ENCODE measurements at places on chromosomes 2 and 18.
A peak's percentile ranks its signal among the peaks of the same experiment; 100 is the strongest.

DNA sequence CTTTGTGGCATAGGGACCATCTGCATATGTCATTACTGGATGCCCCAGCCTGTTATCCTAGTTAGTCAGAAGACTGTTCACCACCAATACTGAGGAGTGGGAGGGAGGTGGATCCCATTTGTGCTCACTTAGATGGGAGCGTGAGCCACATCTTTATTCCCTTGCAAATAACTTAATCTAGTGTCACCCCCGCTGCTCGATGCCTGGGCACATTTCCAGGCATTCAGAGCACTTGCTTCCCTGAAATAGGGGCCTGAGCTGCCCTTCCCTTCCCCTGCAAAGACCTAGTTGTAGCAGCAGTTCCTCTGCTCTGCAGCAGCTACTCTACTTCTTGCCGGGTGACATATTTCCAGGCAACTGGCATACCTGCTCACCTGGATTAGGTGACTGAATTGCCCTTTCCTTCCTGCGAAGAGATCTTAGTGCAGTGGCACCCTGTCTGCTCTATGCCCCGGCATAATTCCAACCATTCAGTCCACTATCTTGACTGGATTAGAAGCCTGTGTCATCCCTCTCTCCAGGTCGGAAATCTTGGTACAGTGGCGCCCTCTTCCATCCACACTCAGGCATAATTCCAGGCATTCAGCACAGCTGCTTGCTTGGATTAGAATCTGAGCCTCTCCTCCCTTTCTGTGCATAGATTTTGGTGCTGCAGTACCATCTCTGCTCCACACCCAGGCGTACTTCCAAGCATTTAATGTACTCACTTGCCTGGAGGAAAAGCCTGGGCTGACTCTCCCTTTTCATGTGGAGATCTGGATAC lies 1389.1 kb upstream of the TMEFF2 start:
- DNase-seq: no peak

GRCh38 chr2:85939131-85939530 lies 50.3 kb upstream of the ST3GAL5 start:
- no peak for DNase-seq

- no peak for DNase-seq
Observed at GRCh38 chr2:223549215-223549614, 52.9 kb downstream of the SCG2 start.

DNA sequence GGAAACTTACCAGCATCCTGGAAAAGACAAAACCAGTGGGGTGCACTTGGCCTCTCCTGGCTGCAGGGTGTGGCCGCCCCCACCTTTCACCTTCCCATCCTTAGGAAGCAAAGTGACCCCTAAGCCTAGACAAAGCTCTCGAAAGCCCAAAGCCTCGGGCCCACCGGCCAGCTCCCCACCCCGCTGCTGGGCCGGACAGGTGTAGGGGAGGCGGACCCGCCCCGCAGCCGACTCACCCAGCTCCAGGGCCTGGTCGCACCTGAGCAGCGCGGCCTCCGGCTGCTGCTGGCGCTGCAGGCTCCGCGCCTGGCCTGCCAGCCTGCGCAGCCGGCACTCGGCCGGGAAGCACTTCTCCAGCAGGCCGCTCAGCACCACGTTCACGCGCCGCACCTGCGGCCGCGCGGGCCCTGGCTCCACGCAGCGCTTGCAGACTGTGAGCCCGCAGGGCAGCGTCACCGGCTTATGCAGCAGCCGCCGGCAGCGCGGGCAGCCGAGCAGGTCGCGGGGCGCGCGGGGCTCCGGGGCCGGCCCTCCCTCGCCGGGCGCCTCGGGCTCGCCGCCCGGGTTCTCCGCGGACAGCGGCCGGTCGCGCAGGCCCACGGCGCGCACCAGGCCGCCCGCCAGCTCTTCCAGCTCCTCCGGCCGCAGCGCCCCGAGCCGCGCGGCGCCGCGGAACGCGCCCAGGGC lies 979 bp downstream of the LONRF2 start:
- peak; percentile 15 for DNase-seq

DNA sequence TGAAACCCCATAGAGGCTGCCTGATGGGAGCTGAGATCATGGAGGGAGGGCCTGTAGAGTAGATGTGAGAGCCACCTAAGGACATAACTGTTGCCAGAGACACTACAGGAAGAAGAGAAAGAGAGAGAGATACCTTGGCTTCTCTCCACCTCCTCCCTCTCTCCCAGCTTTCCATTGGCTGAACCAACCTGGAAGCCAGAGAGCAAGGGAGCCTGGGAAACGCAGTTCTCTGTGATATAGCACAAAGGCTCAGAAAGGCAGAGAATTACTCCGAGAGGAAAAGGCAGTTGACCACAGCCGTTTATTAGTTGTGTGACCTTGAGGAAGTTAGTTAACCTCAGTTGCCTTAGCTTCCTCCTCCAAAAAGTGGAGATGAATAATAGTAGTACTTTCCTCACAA lies 37.7 kb upstream of the MAT2A start:
- DNase-seq: no peak

DNA sequence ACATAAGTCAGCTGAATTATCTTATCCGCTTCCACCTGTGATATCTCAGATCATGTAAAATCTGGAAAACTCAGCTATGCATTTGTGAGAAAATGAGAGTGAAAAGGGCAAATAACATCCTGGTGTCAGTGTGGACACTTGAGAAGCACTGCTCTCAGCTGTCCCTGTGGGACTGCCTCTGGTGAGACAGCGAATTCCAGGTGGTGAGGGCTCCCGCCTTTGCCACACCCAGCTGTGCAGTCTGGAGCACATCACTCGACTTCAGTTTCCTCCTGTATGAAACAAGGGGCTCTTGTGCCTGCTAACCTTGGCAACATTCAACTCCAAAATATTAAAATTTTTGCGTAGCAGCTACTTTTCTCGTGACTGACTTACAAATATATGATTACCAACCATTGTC lies 194.9 kb upstream of the BOD1L2 start:
- no peak for DNase-seq

- no peak for DNase-seq
Observed at GRCh38 chr2:58347810-58348209, 106.7 kb upstream of the FANCL start.

GRCh38 chr2:179804206-179804605 lies 57.2 kb downstream of the ZNF385B start:
- no peak for DNase-seq

DNA sequence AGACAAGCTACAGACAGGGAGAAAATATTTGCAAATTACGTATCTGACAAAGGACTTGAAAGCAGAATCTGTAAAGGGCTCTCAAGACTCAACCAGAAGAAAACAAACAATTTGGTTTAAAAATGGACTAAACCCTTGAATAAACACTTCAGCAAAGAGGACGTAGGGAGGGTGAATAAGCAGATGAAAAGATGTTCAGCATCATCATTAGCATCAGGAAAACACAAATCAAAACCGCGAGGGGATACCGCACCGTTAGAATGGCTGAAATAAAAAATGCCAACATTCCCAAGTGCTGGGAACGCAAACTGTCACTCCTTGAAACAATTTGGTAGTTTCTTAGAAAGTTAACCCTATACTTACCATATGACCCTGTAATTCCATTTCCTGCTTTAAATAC lies 136.7 kb downstream of the MBP start:
- no peak for DNase-seq

DNA sequence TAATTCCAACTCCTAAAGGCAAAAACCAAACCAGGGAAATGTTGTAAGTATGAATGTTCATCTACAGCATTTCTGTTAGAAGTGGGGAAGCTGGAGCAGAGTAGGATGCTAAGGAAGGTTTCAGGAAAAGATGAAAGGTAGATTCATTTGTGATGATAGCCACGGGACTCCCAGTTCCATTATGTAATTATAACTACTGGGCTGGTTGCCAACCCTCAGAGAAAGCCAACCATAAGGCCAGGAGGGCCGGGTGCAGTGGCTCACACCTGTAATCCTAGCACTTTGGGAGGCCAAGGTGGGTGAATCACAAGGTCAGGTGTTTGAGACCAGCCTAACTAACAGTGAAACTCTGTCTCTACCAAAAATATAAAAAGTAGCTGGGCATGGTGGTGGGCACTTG lies 288.9 kb upstream of the ETAA1 start:
- no peak for DNase-seq

GRCh38 chr2:85976106-85976920 lies 87.5 kb upstream of the ST3GAL5 start:
- peak; percentile 73 for DNase-seq

DNA sequence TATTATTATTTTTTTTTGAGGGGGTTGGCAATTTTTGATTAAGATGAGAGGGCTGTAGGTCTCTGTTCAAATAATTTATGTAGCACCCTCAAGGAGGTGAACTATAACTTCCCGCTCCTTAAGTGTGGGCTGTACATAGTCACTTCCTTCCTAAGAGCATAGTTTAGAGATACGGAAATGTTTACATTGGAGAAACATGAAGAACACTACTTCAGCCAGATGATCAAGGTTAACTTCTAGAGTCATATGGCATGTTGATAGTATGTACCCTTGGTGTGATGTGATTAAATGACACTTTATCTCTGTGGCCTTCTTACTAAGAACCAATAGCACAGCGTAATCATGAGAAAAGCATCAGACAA lies 93.7 kb downstream of the MIB1 start:
- DNase-seq: no peak

DNA sequence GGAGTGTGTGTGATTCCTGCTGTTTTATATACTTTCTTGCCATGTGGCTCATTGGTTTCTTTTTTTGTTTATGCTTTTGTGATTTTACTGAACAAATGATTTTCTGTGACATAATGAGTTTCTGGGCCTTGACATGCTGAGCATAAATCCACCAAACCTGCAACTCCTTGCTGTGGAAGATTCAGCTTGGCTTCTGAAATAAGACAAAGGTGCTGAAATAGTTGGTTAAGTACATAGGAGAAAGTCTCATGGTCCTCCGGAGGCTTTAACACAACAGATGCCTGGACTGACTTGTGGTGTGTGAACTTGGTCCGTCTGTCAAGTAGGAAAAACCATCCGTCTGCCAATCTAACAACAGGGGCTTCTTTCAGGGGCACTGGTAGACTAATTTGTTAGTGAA lies 315.3 kb upstream of the CXCR4 start:
- DNase-seq: no peak

DNA sequence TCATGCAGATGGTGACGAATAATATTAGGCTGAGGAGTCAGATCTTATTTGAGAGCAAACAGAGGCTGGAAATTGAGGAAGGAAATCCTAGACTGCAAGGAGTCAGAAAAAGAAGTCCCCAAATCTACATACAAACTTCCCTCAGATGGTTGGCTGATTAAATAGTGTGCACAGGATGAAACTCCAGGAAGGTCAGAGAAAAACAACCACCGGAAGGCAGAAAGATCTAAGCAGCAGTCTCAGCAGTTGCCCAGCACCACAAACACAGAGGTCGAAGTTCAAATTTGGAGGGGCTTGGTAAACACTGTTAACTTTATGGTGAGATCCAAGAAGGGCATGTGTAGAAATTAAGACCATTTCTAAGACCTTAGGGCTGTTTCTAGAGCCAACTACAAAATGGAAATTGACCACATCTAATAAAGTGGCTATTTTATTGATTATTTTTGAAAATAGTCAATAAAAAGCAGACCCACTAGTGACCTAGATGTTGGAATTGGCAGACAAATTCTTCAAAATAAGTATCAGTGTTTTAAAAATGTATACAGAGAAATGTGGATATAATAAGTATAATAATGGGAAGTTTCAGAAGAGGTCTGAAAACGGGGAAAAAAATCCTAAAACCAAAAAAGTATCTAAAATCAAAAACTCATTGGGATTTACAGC lies 134.8 kb downstream of the GALNT1 start:
- no peak for DNase-seq

DNA sequence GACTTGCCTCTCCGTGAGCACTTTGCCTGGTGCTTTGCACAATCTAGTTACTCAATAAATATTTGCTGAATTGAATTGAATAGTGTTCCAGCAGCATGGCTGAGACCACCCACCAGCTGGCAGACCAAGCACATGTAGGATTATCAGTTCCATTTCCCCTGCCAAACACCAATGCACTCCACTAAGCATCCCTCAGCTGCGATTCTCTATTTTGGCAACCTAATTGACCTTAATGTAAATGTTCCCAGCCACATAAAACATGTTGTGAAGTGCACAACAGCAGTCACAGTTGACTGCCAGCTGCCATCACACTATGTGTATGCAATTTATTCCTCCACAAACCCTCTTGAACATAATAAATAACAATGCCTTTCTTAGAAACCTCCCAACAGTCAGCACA lies 1879.4 kb upstream of the PIK3C3 start:
- DNase-seq: no peak

GRCh38 chr18:76463872-76464271 lies 31.2 kb downstream of the ZNF516 start:
- DNase-seq: no peak

GRCh38 chr18:23532848-23533247 lies 29.5 kb downstream of the RMC1 start:
- DNase-seq: peak; percentile 20

GRCh38 chr2:238475566-238475965 lies 48.8 kb downstream of the ASB1 start:
- no peak for DNase-seq

DNA sequence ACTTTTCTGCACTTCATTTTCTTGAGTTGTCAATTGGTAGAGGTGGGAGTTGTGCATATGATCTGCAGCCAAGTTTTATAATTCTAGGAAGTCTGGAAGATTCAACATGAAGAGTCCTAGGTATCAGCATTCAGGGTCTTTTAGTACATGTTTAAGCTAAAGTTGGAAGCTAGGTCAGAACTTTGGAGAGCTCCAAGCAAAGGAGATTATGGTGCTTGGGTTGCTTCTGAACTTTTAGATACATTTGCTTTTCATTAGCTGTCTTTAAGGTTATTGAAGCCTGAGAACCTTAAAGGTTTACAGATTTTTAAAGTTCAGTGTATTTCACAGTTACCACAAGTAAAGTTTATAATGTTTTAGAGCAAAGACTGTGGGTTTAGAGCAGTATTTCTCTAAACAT lies 85.5 kb downstream of the EPC2 start:
- no peak for DNase-seq

GRCh38 chr18:12516049-12516630 lies 108.4 kb downstream of the PRELID3A start:
- no peak for DNase-seq

DNA sequence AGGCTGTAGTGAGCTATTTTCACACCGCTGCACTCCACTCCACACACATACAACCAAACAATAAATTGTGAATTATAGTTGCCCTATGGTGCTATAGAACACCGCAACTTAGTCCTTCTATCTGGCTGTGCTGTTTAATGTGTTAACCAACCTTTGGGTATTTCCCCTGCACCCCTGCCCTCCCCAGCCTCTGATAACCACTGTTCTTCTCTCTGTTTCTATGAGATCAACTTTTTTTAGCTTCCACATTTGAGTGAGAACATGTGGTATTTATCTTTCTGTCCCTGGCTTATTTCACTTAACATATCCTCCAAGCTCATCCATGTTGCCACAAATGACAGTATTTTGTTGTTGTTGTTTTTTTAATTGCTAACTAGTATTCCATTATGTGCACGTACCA lies 32.5 kb downstream of the TET3 start:
- DNase-seq: no peak

- no peak for DNase-seq
Observed at GRCh38 chr2:118913131-118913802, 28.7 kb upstream of the MARCO start.
